Esophagus muscularis mucosa (tissue), 4 donors: ENCODE measurements at places on chromosomes 2 and 18. TPM values are rescaled to one million over a fixed set of nuclear protein-coding genes. Genes with fewer than 3 reads are reported as not detected.

Gene TEKT4
- total RNA-seq = not detected

Gene CHRND
- total RNA-seq = not detected

Gene PROKR1
- not detected for total RNA-seq

Gene SGO2
- 2.5 TPM for total RNA-seq

Gene COL6A3
- 178 TPM for total RNA-seq

Gene CDK15
- 2.0 TPM for total RNA-seq

Gene CDKL4
- total RNA-seq = 1.2 TPM

Gene C1QL2
- total RNA-seq = not detected

Gene MAP3K19
- total RNA-seq = not detected

Gene WNT10A
- not detected for total RNA-seq

Gene CPS1
- 1.2 TPM for total RNA-seq

Gene SP140
- total RNA-seq = 0.65 TPM

DNA sequence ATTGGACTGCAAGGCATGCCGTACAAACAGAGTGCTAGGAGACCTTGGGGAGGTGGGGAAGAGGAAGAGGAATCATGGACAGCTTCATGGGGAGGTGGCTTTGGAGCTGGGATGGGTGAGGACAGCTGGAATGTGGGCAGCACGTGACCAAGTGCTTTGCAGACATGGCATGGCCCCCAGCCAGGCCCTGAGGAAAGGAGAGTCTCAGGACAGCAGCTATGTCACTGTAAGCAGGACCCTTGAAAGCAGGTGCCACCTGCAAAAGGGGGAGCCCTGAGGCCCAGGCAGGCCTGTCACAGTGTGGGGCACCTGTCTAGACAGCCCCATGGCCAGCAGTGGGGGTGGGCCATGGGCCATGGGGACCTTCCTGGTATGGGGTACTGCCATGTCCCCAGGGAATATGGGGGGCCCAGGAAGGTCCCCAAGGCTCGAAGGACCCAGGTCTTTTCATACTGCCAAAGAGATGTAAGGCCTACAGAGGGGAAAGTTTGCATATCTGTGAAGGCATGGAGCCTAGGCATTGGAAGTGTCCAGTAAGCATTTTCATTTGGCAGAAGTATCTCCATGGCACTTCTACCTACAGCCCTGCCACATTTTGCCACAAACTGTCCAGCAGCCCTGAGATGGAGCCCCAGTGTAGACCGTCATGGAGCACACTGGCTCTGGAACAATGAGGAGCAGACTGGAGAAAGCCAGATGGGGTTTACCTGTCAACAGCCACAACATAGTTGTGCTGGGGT is 9.9 kb downstream of the PAX8 start:
- no peak for DNase-seq

- no peak for DNase-seq
These were observed 70.3 kb downstream of the HNMT start for GRCh38 chr2:138034536-138034935.

- DNase-seq = no peak
These were observed 11.9 kb downstream of the CRIM1 start for GRCh38 chr2:36367486-36367885.

- no peak for DNase-seq
These were observed 111.0 kb upstream of the SALL3 start for GRCh38 chr18:78868330-78869316.

DNA sequence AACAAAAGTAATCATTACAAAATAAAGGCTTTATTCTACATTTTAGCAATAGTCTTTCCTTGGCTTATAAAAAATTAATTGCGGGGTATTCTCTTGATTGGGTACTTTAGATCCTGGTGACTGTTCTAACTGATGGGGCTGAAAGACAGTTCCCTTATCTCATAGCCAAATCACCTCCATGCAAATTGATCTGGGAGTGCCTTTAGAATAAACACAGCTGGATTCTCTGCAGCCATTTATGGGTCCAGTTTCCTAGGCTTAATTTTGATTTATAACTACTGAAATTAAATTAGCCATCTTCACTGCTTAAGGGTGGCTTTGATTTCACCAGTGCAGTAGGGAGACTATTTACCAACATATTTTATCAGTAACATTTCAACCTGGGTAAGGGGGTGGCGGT is 337.1 kb downstream of the NRXN1 start:
- no peak for DNase-seq

GRCh38 chr2:216149741-216150140 is 40.6 kb downstream of the XRCC5 start:
- DNase-seq = no peak

GRCh38 chr2:12110481-12110880 is 364.0 kb downstream of the LPIN1 start:
- DNase-seq = no peak

GRCh38 chr2:131040661-131041401 is 52.4 kb downstream of the FAM168B start:
- DNase-seq = no peak

GRCh38 chr2:230660294-230661060 is 52.2 kb upstream of the CAB39 start:
- no peak for DNase-seq

GRCh38 chr2:1543776-1544477 is 130.7 kb downstream of the TPO start:
- DNase-seq = no peak

DNA sequence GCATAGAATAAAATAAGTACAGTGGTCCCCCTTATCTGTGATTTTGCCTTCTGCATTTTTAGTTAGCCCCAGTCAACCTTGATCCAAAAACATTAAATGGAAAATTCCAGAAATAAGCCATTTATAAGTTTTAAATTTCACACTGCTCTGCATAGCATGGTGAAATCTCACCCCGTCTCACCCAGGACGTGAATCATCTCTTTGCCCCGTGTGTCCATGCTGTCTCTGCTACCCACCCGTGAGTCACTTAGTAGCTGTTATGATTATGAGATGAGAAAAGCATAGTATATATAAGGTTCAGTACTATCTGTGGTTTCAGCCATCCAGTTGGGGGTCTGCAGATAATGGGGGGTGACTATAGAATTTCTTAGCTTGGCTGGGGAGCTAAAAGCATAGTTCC is 67.3 kb downstream of the RHBDD1 start:
- DNase-seq = no peak

DNA sequence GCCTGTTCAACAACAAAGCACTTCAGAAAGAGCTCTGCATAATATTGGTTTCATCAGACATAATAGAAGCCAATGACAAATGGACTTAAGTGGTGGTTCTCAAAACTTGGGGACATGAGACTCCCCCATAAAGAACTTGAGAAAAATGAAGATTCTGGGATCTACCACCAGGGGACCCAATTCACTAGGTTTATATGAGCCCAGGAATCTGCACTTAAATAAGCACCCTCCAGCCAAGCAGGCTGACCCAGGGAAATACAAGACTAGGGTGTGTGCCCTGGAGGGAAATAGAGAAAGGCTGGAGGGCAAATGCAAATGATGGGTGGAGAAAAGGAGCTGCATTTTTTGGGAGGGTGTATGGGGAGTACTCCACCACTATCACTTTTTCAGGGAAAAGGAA is 52.5 kb downstream of the SATB2 start:
- DNase-seq = no peak

DNA sequence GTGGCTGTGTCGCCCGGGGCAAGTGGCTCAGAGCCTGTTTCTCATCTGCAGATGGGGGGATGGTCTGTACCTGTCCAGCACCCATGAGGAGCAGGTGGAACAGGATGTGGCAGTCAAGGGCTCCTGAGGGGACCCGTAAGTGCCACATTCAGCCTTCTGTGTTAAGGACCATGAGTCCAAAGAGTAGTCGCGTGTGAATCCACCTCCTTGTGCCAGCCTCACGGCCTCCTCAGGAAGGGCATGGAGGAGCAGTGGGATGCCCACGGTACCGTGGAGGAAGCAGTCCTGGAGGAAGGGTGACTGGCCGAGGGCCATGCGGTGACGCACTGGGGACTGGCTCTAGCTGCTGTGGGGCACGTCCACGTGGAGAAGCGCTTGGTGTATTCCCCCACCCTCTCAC is 61.1 kb downstream of the ODC1 start:
- no peak for DNase-seq

DNA sequence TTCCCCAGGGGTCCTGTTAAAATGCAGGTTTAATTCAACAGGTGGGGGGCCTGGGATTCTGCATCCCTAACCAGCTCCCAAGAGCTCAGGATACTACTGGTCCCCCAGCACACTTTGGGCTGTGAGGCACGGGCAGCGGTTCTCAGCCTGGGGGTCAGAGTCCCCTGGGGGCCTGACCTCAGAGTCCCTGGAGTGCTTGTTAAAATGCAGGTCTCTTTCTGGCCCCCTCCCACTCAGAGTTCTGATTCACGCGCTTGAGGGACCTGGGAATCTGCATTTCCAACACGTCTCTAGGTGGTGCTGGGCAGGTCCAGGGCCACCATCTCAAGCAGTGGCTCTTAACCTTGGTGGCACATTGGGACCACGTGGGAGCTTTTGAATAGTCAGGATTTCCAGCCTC is 2.8 kb upstream of the OTOS start:
- DNase-seq = no peak

DNA sequence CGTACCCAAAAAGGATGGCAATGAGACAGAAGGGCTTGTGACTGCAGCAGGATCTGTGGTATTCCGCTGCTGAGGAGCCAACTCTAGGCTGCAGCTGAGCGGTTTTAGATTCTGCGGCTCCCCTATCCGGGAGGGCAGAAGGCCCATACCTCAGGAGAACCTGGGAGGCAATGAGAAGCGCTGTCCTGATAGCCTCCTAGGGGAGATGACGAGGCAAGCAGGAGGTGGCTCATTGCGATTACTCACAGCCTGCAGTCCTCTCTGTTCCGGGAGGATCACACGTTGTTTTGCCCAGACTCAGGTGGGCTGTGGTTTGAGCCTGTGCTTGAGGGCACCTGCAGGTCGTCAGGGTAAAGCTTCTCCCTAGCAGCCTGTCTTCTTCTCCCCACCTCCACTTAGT is 65.1 kb downstream of the COA5 start:
- peak; percentile 78 for DNase-seq

- no peak for DNase-seq
These were observed 54.9 kb downstream of the THUMPD2 start for GRCh38 chr2:39723946-39724827.

GRCh38 chr2:236305531-236305930 is 41.3 kb upstream of the ASB18 start:
- DNase-seq = peak; percentile 68

- no peak for DNase-seq
These were observed 94.1 kb downstream of the ANKRD44 start for GRCh38 chr2:197216361-197216979.

DNA sequence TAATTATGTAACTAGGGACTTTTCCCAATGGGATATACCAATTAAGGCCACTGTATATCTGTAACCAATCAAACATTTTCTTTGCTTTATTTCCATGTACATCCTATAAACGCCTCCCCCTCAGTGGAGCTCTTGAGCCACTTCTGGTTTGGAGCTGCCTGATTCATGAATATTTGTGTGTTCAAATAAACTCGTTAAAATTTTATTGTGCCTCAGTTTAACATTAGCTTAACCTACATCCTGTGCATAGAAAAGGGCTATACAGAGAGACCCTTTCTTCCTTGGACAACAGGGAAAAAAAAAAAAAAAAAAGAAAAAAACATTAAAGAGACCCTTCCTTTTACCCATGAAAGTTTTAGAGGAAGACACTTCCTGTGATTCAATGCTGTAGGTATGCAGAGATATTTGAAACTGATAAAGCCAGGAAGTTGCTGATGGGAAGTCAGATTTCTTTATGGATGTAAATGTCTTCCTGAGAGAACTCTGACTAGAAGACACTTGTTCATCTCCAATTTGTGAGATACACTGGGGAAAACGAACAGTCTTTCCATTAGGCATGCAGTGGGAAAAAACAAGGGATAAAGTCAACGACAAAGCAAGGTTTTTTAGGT is 614.6 kb upstream of the SOX11 start:
- DNase-seq = no peak

- DNase-seq = no peak
These were observed 5.1 kb downstream of the CPS1 start for GRCh38 chr2:210561475-210561874.

DNA sequence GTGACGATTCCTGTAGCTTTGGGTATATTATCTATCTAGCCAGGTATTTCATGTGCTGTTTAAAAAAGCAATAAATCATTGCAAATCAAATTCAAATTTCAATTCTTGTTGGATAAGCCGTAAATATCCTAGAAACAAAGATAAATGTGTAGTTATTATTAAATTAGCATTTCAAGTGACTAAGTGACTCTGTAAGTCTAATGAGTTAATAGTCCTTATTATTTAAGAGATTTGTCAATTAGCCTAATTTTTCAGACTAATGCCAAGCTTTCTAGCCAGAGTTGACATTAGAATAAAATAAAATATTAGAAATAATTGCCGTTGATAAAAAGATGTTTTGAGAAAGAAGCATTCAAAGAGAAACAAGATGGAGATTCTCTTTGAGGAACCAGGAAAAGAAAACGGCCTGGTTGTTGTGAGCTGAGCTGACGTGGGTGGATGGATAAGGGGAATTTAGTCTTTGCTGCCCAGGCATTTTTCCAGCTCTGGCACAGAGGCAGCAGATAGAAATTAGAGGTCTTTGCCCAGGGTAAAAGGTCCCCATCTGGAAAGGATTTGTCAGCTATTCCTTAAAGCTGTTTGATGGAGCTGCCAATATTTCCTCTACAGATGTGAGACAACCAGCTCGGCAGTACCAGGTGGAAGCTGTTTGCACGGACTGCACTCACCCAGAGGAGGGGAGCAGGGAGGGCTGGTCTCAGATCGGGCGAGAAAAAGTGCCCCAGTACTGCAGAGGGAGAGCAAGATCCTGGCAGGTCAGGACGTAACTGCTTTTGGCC is 117.3 kb upstream of the SEC11C start:
- DNase-seq = no peak

GRCh38 chr18:57816208-57816954 is 13.3 kb upstream of the ATP8B1 start:
- no peak for DNase-seq
